Glutamatergic neuron (in vitro differentiated cells): ENCODE measurements at places on chromosomes 7 and 10. TPM values are rescaled to one million over a fixed set of nuclear protein-coding genes. Genes with fewer than 3 reads are reported as not detected.

- peaks cover 2% of the 10 kb centered on the region for H3K27me3 ChIP-seq
- DNase-seq, result no peak
- H3K4me3 ChIP-seq, result peak overlapping the region; percentile 87
- H3K27ac ChIP-seq, result peak overlapping the region; percentile 95
Measured at GRCh38 chr7:47979832-47980181, 392 bp upstream of the HUS1 start.

GRCh38 chr7:28361551-28361950, 50.8 kb upstream of the CREB5 start:
- H3K27ac ChIP-seq, result no peak overlapping the region
- H3K36me3 ChIP-seq, result peaks cover 11% of the 10 kb centered on the region
- DNase-seq, result no peak

GRCh38 chr7:2096692-2097387, 135.9 kb downstream of the MAD1L1 start:
- peaks cover 25% of the 10 kb centered on the region for H3K4me1 ChIP-seq
- peaks cover 5% of the 10 kb centered on the region for H3K36me3 ChIP-seq
- H3K27ac ChIP-seq, result no peak overlapping the region

- H3K27ac ChIP-seq, result peak overlapping the region; percentile 84
- H3K4me1 ChIP-seq, result peaks cover 34% of the 10 kb centered on the region
- H3K4me3 ChIP-seq, result no peak overlapping the region
- DNase-seq, result no peak
- no peaks in the 10 kb centered on the region for H3K36me3 ChIP-seq
Measured at GRCh38 chr10:103905441-103905840, 12.5 kb downstream of the STN1 start.

- no peak overlapping the region for H3K27ac ChIP-seq
- peaks cover 2% of the 10 kb centered on the region for H3K27me3 ChIP-seq
- H3K4me3 ChIP-seq, result no peak overlapping the region
- DNase-seq, result peak; percentile 83
- H3K4me1 ChIP-seq, result no peaks in the 10 kb centered on the region
- peaks cover 3% of the 10 kb centered on the region for H3K36me3 ChIP-seq
Measured at GRCh38 chr7:786472-787255, 45.6 kb upstream of the SUN1 start.

DNA sequence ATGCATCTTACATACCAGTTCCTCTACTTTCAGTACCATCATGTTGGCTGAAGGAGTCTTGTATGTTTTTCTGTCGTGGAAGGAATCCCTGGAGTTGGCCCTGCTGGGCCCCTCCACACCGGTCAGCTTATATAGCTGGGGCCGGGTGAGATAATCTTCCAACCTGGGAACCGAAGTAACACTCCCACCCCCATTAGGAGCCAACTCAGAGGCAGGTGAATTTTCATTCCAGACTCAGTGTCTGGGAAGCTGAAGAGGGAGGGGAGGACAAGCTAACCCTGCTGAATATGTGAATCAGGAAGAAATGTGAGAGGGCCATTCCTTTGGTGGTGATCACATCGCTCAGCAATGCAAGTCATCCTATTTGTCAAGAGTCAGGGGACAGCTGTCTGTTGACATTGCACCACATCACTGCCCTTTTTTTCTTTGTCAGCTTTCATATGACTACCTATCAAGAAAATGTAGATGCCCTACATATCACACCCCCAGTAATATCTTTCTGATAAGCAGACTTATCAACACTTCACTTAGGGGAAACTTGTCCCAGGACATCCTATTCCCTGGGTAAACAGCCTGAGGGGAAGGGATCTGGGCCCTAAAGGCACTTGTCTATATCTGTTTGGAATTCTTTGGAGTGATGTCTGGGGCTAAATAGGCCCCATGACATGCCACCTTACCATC, at the start of gene ANKRD1:
Gene ANKRD1 (minus strand): TSS at position 102 of the 681 bp plus-strand sequence. CDS start 60 bp downstream, at position 42.
- no peak within 1 kb of the TSS for H3K27ac ChIP-seq
- H3K4me1 ChIP-seq, result no peaks in the 10 kb centered on the region
- H3K27me3 ChIP-seq, result peaks cover 15% of the 10 kb centered on the region
- no peak within 1 kb of the TSS for H3K4me3 ChIP-seq

- H3K4me1 ChIP-seq, result no peaks in the 10 kb centered on the region
- DNase-seq, result no peak
- no peak overlapping the region for H3K27ac ChIP-seq
- peaks cover 1% of the 10 kb centered on the region for H3K27me3 ChIP-seq
- H3K36me3 ChIP-seq, result peaks cover 26% of the 10 kb centered on the region
Measured at GRCh38 chr7:149433124-149433523, 27.7 kb downstream of the ZNF777 start.

DNA sequence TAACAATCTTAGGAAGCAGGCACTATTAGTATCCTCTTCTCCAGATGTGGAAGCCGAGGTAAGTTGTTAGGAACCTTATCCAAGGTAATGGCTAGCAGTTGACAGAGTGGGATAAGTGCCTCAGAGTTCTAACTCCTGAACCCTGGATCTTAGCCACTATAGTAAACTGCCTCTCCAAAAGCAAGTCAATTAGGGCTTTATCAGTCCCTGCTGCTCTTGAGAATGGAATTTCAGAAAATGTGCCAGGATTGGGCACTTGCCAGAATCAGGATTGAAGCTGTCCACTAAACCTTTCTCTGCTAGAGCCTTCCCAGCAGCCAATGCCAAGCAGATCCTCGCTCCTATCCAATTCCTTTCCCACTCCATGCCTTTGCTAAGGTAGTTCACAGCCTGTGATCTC, 777.5 kb upstream of the POM121L12 start:
- peaks cover 7% of the 10 kb centered on the region for H3K4me1 ChIP-seq
- H3K27me3 ChIP-seq, result no peaks in the 10 kb centered on the region
- DNase-seq, result no peak
- no peak overlapping the region for H3K27ac ChIP-seq
- peaks cover 3% of the 10 kb centered on the region for H3K36me3 ChIP-seq

The PSD gene
- 88.5 TPM for total RNA-seq

The NOLC1 gene
- 59.5 TPM for total RNA-seq

The LIPK gene
- not detected for total RNA-seq

The ELN gene
- 3.7 TPM for total RNA-seq

The DHTKD1 gene
- 39.6 TPM for total RNA-seq

The AMPH gene
- 9.4 TPM for total RNA-seq

The CYP3A4 gene
- total RNA-seq, result not detected
